B cell (primary cell): ENCODE measurements at places on chromosomes 12 and 14.

DNA sequence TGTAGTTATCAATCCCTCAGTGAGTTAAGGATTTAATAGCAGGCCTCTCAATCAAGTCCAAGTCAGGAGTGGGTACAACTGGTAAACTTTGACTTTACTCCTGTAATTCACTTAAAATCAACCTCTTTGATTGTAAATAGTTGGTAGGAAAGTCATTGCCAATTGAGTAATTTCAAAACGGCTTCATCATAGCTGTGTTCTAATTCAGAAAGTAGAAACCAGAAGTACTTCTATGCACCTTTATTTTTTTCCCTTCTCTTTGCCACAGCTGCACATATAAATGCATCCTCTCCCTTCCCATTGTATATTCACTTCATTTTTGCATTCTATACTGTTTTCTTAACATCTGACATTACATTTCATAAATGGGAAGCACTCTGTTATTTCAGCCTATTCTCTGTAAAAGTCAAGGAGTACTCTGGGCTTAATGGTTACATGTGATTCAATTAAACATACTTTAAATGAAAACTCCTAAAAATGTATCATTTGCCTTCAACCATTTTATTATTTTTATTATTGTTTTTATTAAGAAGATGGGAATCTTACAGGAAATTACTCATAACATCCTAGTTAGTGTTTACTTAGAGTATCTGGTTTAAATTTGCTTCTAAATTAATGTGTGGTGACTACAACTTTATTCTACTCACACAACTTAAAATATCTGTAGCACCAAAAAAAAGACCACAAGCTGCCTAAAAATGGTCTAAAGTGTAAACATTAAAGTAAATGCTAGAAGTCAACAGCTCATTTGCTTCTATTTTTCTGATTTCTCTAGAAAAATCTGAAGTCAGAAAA lies 171.2 kb downstream of the CEP128 start:
- no peak for DNase-seq

DNA sequence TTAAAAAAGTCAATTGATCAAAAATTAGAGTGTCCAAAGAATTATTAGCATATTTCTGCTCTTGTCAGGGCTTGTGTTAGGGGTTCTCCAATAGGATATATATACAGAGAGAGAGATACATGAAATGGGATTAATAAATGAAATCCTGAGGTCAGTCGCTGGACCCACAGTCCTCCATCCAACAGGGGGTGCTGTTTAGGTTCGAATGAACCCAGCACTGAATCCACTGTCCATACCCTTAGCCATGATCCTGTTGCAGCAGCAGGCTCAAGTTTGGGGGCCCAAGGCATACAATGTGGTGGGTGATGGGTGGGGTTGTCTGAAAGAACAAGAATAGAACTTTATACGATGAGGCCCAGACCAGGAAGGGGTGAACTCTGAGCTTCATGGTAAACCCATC lies 780 bp upstream of the MYO1H start:
- DNase-seq, result no peak

- no peak for DNase-seq
Measured at GRCh38 chr12:94460616-94460959, 921 bp upstream of the CEP83 start.

DNA sequence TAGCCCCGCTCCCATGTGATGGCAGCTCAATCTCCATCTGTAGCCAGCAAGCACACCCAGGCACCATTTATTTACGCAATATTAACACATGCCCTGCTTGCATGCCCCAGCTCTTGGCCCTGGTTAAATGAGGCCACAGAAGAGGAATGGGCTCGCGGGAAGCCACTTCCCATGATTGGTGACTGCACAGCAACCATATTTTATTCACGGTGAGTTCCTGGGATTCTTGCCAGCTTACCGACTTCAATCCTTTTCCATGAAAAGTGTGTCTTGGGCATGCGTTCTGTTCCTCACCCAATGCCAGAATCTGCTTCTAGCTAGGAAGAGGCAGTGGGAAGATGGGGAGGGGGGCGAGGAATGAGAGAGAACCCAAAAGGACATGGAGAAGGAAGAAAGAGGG lies 54.7 kb downstream of the PITPNM2 start:
- no peak for DNase-seq

GRCh38 chr14:23559010-23559925 lies 3.2 kb downstream of the THTPA start:
- peak; percentile 78 for DNase-seq
